A549 treated with RU486 at 1 μM for 4 hours (cell line): ENCODE measurements at places on chromosomes 3 and 15. TPM values are rescaled to one million over a fixed set of nuclear protein-coding genes. Genes with fewer than 3 reads are reported as not detected.

The HTR3E gene
- not detected in 5 replicates for total RNA-seq

The ANKRD63 gene
- total RNA-seq, result 0.31 to 0.80 TPM (median 0.44 TPM) in 4 of 5 replicates, not detected in the other

The LRTM1 gene
- not detected in 5 replicates for total RNA-seq

The CD86 gene
- total RNA-seq, result not detected in 5 replicates

The CLRN1 gene
- total RNA-seq, result not detected in 5 replicates

The CD200R1 gene
- total RNA-seq, result 0.08 to 0.10 TPM (median 0.08 TPM) in 4 of 5 replicates, not detected in the other

The LSMEM2 gene
- total RNA-seq, result 0.13 TPM in 1 of 5 replicates, not detected in the others

The OXSR1 gene
- 23.5 to 40.1 TPM (median 36.1 TPM) in 5 replicates for total RNA-seq

The EHHADH gene
- 1.9 to 3.5 TPM (median 2.7 TPM) in 5 replicates for total RNA-seq

The MESP2 gene
- total RNA-seq, result 0.26 to 0.67 TPM (median 0.42 TPM) in 5 replicates

The PLSCR4 gene
- 3.9 to 7.0 TPM (median 4.6 TPM) in 5 replicates for total RNA-seq

The CD200 gene
- total RNA-seq, result not detected in 5 replicates

The ANKUB1 gene
- total RNA-seq, result not detected in 5 replicates

The FILIP1L gene
- 0.10 to 0.24 TPM (median 0.19 TPM) in 5 replicates for total RNA-seq

The IQCF5 gene
- not detected in 5 replicates for total RNA-seq
